Left renal pelvis (tissue), 4 donors: ENCODE measurements at places on chromosomes 13 and 19. TPM values are rescaled to one million over a fixed set of nuclear protein-coding genes. Genes with fewer than 3 reads are reported as not detected.

KCNK6 gene
- 2.9 TPM for polyA plus RNA-seq

FFAR3 gene
- not detected for polyA plus RNA-seq

CYP2S1 gene
- polyA plus RNA-seq, result 0.76 TPM

- no peak for DNase-seq
Measured at GRCh38 chr13:81493144-81493543, 1152.2 kb upstream of the SPRY2 start.

DNA sequence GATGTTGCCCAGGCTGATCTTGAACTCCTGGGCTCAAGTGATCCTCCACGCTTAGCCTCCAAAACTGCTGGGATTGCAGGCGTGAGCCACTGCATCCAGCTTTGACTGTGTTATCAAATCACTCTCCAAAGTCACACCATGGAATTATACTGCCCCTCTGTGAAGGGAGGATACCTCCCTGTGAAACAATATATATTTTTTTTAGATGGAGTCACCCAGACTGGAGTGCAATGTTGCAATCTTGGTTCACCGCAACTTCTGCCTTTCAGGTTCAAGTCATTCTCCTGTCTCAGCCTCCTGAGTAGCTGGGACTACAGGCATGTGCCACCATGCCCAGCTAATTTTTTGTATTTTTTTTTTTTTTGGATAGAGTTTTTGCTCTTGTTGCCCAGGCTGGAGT, 7.7 kb downstream of the TYK2 start:
- no peak for DNase-seq

- no peak for DNase-seq
Measured at GRCh38 chr13:97256343-97256783, 34.2 kb downstream of the MBNL2 start.

DNA sequence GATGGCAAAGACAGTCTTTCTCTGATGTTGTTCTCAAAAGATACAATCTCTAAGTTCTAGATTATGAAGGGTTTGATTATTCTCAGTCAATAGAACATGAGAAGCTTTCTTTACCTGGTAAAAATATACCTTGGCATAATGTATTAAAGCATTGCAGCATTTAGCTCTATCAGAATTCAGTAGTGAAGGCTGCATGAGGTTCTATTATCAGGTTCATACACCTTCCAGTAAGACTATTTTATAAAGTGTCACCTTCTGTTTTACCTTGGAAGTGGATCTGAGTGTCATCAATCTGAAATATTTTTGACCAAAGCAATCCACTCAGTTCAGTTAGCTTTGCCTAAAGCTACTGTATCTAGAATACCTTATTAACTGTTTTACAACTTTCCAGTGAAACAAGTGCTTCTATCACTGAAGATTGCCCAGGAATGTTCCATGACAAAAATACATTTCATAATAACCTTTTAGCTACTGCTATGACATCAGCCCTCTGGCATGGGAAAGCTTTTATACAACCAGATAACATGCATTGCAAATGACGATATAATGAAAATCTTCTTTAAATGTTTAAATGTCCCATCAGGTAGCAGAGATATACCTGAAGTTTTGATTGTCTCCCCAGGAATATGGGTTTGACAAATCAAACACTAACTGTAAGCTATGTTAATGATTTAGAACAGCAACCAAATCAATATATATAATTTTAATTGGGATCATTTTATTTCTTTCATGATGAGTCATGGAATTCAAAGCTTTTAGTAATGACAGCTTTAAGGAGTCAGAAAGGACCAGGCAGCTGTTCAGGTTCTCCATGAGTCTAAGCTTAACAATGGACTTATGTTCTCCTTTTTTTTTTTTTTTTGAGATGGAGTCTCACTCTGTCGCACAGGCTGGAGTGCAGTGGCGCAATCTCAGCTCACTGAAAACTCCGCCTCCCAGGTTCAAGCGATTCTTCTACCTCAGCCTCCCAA, 72.2 kb downstream of the UFM1 start:
- DNase-seq, result no peak

DNA sequence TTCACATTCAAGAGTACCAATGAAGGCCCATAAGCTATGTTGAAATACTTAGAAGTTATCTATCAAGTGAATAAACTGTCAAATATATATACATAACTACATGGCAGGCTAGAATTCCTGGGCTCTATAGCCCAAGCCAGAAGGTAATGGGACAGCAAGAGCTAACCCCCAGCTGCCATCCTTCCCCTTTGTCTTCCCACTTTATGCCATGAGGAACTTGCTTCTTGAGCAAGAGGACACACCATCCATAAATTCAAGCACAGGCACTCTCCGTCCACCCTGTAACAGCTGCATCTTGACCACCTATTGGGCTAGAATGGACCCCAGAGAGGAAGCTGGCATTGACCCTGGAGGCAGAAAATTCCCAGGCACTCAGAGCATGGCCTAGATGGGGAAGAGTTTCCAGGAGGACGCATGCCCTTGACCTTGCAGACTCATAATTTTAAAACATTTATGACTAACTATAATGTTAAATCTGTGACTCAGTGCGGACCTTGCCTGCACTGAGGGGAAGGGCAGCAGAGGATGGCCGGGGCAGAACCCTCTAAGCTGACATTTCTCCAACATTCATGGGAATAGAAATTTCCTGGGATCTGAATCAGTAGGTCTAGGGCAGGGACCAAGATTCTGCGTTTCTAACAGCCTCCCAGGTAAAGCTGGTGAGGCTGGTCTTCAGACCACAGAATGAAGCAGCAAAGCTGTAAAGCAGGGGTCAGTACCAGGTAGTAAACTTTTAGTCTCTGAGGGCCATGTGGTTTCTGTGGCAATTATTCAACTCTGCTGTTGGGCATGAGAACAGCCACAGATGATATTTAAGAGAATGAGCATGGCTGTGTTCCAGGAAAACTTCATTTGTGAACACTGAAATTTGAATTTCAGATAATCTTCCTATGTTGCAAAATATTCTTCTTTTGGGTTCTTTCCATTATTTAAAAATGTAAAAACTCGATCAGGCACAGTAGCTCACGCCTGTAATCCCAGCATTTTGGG, 71.4 kb upstream of the CLDN10 start:
- DNase-seq, result no peak

PLVAP gene
- polyA plus RNA-seq, result 75.0 TPM

- DNase-seq, result no peak
Measured at GRCh38 chr19:45781214-45782161, 802 bp downstream of the DMPK start.

SPRED3 gene
- polyA plus RNA-seq, result 1.2 TPM

KLK7 gene
- 4.1 TPM for polyA plus RNA-seq

DNA sequence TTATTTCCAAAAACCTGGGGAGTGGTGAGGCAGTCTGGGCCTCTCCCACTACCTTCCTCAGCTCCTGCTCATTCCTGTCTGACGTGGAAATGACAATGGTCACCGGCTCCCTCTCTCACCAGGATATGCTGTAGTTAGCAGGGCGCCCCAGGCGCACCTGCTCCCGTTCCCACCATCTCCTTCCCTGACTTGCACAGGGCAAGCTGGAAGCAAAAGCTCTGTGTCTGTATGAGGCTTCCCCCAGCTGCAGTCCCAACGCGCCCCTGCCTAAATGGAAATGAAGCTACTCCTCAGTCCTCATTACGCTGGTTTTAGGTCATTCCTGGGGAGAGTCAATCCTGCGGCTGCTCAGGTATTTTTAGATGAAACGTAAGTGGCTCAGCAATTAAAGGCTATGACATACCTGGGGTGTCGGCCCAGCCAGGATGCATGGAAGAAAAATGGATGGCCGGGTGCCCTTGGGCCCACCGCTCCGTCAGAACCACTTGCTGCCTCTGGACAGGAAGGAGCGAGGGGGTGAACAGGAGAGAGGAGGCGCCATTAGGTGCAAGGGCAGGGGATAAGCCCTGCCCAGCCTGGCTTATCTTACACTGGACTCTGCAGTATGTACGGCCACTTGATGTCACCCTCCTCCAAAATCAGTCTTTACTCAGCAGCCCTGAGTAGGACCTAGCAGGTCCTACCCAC, 32.4 kb downstream of the DHRS12 start:
- no peak for DNase-seq

DNA sequence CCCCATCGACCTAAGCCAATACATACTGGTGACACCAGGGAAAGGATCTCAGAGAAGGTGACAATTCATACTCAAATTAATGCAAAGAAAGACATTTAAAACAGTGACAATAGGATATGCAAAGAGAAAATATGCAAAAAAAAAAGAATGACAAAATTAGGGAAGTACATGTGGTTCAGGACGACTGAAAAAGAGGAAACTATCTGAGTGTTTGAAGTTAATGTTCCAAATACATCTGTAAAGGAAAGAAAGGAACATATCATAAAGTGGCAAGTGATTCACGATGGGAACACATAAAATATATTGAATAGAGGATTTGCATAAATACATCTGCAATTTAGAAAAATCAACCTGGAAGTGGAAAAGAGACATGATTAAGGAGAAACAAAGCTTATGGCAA, 441.4 kb downstream of the SLITRK5 start:
- no peak for DNase-seq

FGF21 gene
- polyA plus RNA-seq, result not detected

- no peak for DNase-seq
Measured at GRCh38 chr13:28954419-28954725, 134.2 kb downstream of the MTUS2 start.

GRCh38 chr13:100724568-100724967, 50.0 kb upstream of the TMTC4 start:
- DNase-seq, result no peak

FFAR1 gene
- 0.29 TPM for polyA plus RNA-seq

DNA sequence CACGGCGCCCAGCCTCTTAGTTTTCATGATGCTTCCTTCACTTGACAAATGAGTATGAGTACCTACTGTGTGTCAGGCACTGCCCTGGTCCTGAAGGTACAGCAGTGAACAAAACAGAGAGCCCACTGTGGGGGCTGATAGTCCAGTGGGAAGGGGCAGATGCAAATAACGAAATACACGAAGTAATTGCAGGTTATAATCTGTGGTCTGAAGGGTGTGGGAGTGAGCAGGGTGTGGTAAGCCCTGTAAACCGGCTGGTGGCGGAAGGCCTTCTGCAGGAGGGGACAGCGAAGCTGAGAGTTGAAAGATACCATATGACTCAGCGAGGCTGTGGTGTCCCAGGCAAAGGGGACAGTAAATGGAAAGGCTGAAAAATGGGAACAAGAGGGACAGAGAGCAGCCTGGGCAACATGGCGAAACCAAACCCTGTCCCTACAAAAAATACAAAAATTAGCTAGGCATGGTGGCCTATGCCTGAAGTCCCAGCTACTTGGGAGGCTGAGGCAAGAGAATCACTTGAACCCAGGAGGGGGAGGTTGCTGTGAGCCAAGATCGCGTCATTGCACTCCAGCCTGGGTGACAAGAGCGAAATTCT, 60.5 kb downstream of the MAP4K1 start:
- DNase-seq, result no peak

SIGLEC14 gene
- polyA plus RNA-seq, result 1.1 TPM

DNA sequence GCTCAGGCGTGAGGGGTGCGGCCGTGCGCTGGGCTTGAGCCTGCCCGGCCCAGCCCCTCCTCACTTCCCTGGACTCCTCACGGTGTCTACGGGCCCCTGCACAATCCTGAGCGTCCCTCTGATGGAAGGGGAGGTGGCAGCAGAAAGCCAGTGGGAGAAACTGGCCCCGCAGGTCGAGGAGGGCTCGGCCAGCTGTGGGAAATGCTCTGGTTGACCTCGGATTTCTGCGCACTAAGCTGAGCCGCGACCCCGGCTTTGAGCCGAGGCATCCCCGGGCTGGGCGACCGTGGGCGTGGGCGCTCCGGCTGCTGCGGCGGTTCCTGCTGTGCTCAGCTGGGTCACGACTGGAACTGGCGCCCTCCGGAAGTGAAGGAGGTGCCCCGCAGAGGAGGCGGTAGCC, 70.1 kb downstream of the ZNF208 start:
- no peak for DNase-seq

GRCh38 chr19:13797058-13797440, 1.8 kb downstream of the ZSWIM4 start:
- no peak for DNase-seq

SYNE4 gene
- polyA plus RNA-seq, result 10.0 TPM

ANKRD24 gene
- 1.7 TPM for polyA plus RNA-seq

GRCh38 chr19:19552798-19553197, 14.7 kb downstream of the CILP2 start:
- no peak for DNase-seq

DNA sequence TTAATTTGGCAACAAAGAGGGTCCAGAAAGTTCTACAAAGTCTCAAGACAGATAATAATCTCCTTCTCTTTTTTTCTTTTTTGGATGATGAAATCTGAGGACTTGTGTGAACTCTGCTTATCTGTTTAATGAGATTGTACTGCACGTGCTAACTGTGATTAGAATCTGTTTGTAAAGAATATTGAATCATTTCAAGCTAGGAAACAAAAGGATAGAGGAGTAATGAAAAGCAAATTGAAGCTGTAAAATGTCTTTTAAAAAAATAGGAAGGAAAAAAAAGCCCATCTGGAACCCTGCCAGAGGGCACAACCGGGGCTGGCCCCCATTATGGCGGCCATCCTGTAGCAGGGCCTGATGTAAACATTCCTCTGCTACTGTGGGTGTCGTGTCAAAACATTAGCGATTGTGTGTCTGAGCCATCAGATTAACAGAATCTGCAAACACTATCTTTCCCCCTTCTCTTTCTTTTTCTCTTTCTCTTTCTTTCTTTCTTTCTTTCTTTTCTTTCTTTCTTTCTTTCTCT, 83.0 kb downstream of the FLT1 start:
- no peak for DNase-seq

PSG4 gene
- not detected for polyA plus RNA-seq

- DNase-seq, result peak; percentile 14
Measured at GRCh38 chr13:33761740-33762139, 56.2 kb upstream of the RFC3 start.

DNA sequence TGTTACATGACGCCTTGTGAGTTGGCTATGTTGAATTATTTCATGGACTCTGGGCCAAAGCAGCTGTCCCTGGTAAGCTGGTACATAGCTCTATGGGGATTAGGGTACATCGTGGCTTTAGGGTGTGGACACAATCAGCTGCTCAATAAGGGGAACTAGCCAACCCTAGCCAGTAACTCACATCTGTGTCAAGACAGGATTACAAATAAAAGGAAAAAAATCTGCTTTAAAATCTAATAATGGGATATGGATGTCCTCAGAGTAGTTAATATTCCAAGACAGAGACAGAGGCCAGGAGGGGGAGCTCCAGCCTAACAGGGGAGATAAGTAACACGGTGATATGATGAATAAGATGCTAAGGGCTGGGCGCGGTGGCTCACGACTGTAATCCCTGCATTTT, 21.1 kb upstream of the ZNF766 start:
- DNase-seq, result no peak

DNA sequence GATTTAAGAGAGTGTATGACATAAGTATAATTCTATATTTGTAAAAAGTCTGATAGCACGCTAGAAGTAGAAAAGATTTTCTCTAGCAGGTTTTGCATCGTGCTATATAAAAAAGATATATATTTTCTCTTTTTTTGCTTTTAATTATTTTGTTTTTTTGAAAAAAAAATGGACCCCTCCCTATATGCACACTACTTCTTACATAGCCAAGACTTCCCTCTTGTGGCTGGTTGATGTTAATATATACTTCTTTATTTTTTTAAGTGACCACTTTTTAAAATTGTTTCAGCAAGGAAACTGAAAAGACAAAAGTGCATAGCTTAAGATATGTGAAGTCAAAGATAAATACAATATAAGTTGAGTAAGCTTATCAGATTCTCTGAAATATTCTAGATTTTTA, 1202.8 kb downstream of the DIAPH3 start:
- DNase-seq, result no peak

LRRC63 gene
- polyA plus RNA-seq, result 0.18 TPM

- no peak for DNase-seq
Measured at GRCh38 chr13:59880468-59880867, 283.3 kb downstream of the DIAPH3 start.
